Suppressor macrophage treated with lipopolysaccharide for 4 hours (primary cell): ENCODE measurements at places on chromosomes 3 and 15.

- DNase-seq, result no peak
Observed at GRCh38 chr3:41794748-41795589, 166.9 kb downstream of the ULK4 start.

DNA sequence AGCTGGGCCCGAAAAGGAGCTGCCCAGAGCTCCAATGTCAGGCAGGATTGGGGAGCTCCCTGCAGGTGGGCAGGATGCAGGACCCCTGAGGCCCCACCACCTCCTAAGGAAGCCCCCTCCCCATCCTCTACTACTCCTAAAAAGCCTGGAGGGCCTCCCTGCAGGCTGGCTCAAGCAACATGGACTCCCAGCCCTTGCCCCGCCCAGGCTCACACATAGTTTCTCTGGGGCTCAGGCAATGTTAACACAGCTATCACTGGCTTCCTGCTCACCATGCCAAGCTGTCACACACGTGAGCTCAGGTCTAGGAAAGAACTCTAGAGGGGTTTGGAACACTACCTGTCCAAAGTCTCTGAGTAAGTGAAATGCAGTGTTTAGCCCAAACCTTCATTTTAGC is 65.4 kb upstream of the ZNF148 start:
- no peak for DNase-seq

GRCh38 chr3:14861031-14861430 is 42.3 kb downstream of the FGD5 start:
- peak; percentile 15 for DNase-seq

DNA sequence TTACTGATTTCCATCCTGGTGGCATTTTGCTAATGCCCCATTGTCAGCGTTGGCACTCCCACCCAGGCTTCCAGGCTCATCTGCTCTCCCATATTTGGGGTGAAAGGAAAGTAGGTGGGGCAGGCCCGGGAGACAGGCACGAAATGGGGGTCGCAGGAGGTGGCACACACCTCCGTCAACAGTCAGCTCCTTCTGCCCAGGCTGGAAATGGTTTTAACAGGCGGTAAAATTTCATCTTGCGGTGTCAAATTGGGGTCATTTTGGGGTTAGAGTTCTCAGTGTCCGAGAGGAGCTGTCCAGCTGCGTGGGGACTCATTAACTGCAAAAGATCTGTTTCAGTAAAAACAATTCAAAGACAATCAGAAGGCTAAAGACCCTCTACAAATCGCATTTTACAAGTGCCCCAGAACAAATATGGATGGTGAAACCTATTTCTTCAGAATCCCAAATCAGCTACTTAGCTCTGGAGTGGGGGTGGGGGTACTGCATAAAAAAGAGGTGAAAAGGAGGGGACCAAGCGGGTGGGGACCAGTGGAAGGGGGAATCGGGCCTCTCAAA is 4.2 kb upstream of the MEIS2 start:
- DNase-seq, result no peak

- no peak for DNase-seq
Observed at GRCh38 chr3:72390841-72391240, 457.4 kb downstream of the SHQ1 start.

DNA sequence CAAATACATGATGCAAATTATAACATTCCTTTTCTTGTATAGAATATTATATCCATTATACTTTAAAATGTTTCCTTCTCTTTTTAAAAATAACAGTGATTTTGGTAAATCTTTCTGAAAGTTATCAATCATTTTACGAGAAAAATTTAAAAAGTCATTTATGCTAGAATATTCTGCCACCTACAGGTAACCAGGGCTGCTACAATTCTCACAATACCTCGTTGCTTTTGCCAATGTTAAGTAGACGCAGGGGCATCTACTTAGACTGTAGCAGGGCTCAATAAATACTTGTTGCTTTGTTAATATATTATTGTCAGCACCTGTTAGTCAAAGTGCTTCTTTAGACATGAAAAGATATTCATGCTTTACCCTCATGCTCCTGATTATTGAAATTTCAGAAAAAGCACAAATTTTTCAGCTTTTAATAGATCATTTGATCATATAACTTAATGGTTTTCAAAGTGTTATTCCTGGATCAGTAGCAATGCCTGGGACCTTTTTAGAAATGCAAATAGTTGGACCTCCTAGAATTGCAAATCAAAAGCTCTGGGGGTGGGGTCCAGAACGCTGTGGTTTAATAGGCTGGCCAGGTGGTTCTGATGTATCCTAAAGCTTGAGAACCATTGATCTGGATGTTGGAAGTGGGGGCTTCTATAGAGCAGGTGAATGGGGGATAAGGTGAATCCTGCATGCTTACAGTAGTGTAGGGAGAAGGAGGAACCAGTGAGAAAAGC is 223.6 kb upstream of the PDZRN3 start:
- DNase-seq, result no peak

DNA sequence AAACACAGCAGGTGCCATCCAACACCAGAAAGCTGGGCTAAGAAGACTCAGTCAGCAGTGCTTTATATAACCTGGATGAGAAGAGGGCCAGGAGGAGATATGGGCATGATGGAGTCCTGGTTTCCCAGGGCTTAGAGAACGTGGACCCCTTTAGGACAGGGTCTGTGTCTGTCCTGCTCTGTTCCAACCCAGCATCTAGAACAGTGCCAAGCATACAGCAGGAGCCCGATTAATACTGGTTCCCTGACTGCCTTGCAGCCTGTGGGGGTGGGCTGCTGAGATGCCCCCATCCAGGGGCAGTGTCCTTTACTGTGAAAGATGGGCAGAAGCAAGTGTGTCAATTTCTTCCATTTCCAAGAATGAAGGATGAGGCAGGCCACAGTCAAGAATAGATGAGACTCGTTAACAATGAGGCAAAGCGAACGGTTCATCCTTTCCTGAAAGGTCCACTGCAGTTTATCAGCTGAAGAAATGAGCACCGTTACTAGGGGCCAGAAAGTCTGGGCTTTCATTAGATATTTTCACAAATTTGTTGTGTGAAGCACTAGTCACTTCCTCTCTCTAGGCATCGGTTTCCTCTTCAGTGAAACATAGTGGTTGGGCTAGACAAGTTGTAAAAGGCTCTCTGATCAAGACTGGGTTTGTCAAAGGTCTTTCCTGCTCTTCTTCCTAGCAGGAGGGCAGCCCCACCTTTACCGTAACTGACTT is 72.0 kb upstream of the HERC1 start:
- DNase-seq, result peak; percentile 42

DNA sequence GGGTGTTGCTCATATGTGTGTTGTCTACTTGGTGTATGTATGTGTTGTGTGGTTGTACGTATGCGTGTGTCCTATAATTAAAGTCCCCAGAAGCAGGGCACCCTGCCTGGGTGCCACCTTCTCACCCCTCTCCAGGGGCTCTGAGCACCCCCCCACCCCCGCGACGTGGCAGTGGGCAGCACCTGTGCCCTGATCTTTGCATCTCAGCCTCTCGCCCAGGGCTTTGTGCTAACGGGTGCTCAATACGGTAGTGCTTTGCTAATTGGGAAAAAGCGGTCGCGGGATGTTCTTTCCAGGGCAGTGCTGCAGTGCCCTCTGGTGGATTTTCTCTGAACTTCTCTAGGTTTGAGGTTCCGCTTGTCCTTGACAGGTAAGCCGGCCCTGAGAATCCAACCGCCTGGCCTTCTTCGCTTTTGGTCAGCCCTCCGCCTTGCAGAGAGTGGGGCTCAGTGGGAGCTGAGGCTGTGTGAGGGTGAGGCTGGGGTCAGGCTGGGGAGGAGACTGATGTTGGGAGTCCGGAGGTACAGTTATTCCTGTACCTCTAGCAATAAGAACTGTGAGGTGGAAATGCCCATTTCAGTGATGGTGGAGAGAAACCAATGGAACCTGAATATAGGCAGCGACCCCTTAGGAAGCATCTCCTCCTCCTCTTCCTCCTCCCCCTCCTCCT is 17.6 kb upstream of the EPHB3 start:
- peak; percentile 86 for DNase-seq

GRCh38 chr3:10334042-10334441 is 13.1 kb upstream of the SEC13 start:
- no peak for DNase-seq

DNA sequence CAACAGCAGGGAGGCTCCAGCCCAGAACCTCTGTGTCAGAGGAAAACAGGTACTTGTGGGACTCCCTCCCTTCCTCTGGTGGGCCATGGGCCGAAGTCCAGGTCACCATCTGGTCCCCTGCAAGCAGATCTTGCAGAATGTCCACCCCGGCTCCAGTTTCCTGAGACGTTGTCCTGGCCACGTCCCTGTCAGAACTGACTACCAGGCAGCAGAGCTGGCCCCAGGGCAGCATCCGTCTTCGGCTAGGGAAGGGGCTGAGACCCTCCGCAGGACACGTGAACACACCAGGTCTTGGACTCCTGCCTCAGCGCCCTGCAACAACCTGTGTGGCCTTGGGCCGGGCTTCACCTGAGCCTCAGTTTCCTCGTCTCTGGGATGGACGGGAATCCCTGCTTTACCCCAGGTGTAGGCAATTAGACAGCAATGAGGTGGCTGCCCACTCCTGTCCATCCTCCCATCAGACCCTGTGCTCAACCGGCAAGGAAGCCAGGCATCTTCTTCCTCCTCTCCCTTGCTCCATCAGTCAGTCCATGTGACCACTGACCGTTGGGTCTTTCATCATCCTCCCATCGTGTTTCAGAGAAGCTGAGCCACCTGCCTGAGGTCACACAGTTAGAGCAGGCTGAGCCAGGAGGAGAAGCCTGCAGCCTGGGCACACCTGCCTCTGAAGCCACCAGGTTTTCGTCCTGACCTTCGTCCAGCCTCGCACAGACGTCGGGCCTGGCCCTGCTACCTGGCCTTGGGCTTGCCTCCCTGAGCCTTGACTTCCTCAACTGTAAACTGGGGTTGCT is 8.9 kb upstream of the PRKCD start:
- no peak for DNase-seq

DNA sequence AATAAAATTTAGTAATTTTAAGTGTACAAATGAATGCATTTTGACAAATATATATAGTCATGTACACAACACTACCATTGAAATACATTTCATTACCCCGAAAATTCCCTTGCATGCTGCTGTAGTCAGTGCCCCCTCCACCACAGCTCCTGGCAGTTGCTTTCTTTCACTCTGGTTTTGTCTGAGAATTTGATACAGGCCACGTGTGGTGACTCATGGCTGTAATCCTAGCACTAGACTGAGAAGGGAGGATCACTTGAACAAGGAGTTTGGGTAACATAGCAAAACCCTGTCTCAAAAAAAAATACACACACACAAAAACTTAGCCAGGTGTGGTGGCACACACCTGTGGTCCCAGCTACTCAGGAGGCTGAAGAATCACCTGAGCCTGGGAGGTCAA is 65.4 kb downstream of the TFRC start:
- DNase-seq, result peak; percentile 47

DNA sequence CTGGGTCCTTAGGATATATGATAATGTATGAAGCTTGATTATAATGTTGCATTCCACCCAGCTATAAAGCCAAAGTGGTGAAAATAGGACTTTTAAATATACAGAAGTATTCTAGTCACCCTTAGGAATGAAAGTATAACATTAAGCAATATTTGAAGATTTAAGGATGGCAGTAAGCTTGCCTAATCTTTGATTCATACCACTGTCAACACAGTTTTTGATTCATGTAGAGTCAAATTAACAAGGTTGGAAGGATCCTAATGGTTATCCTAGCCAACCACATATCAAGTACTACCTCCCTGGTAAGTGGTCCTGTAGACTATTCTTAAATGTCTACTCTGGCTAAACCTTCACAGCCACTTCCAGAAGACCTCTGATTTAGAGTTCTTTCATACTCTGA is 18.6 kb downstream of the ARIH1 start:
- DNase-seq, result peak; percentile 47

DNA sequence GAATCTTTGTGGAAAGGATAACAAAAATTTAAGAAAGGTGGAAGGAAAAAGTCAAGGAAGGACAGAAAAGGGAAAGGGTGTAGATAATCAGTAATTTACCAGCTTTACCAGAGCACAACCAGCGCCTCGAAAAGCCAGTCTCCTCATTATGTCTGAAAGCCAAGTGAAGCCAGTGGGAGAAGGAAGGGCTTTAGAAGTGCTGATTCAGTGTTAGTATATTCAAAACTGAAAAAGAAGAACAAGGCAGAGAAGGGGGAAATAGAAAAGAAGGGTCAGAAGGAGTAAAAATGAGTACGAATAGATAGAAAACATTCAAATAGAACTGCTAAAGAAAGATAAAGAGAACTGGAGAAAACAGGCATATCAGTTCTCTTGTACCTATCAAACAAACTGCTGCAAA is 4.1 kb downstream of the PBRM1 start:
- DNase-seq, result peak; percentile 66

DNA sequence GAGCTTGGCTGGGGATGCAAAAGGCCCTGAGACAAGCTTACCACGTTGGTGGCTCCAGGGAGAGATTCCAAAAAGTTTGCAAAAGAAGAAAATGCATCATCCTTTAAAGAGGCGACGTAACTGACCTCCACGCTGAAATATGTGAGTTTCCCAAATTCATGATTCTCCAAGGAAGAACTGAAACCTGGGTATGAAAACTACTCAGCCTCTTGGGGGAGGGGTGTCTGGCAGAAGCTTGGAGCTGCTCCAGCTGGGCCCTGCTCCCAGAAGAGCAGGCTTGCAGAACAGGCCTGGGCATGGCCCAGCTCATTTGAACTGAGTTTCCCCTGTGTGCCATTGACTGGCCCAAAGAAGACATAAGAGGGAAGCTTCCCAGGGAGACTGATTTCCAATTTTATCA is 20.5 kb downstream of the CPN2 start:
- DNase-seq, result peak; percentile 76

GRCh38 chr3:122563717-122564025 is 429 bp downstream of the PARP9 start:
- peak; percentile 62 for DNase-seq

- peak; percentile 16 for DNase-seq
Observed at GRCh38 chr3:197430934-197431333, 124.8 kb downstream of the BDH1 start.

- peak; percentile 35 for DNase-seq
Observed at GRCh38 chr15:39874890-39875549, 45.0 kb downstream of the GPR176 start.

- DNase-seq, result no peak
Observed at GRCh38 chr3:11095932-11096265, 58.4 kb upstream of the HRH1 start.

GRCh38 chr3:81581966-81582599 is 179.4 kb downstream of the GBE1 start:
- DNase-seq, result peak; percentile 23

DNA sequence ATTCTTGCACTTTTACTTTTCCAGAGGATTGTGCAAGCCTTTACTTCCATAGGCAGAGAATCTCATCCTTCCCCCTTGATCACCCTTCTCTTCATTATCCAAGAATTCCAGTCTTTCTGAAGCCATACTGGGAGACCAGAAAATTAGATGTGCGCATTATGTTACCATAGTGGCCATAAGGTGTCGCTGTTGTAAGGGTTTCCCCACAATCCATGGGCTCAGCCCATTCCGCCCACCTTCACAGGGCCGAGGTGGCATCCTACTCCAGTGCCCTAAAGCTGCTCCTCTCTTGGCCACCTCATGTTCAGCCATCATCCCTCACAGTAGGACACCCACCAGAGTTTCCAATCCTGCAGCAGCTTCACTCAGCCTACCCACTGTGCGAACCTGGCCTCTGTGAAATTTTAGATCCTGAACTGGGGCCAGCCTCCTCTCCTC is 35.0 kb downstream of the CTSH start:
- peak; percentile 61 for DNase-seq
